Activated gamma-delta T cell treated with anti-CD3 and anti-CD28 coated beads, Interleukin-2, amount 50 U/mL, for 16 hours (primary cell): ENCODE measurements at places on chromosomes 7 and 10.
A peak's percentile ranks its signal among the peaks of the same experiment; 100 is the strongest.

GRCh38 chr7:115906731-115907130 lies 123.8 kb downstream of the TFEC start:
- DNase-seq, result no peak

DNA sequence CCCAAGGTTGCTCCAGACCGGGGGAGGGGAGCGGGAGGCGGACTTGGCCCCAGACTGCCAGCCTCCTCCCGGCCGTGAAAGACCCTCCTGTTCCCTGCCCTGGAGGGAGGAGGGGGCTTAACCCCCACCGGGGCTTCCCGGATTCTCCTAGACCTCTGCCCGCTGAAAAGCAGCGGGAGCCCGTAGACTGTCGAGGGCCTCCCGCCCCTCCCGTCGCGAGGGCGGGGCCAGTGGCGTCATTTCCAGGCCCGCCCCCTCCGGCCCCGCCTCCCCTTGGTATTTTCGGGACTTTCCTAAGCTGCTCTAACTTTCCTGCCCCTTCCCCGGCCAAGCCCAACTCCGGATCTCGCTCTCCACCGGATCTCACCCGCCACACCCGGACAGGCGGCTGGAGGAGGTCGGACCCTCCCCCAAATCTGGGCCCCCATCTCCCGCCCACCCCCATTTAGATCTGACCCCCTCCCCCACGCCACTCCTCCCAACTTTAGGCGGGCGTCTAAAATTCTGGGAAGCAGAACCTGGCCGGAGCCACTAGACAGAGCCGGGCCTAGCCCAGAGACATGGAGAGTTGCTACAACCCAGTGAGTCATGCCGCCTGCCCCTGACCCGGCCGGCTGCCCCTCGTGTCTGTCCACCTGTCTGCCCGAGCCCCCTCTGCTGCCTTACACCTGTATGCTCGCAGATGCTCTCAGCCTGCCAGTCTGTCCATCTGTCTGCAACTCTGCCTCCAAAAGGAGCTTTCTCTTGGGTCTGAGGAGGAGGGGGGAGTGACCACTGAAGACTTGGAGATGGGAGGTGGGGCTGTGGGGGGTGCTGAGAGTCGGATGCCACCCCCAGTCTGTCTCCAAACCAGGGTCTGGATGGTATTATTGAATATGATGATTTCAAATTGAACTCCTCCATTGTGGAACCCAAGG lies at the start of gene NFKB2:
NFKB2 (plus strand) TSS at position 306 of the 917 bp plus-strand sequence; CDS start at position 561, 255 bp downstream.
- DNase-seq, result peak; percentile 89

DNA sequence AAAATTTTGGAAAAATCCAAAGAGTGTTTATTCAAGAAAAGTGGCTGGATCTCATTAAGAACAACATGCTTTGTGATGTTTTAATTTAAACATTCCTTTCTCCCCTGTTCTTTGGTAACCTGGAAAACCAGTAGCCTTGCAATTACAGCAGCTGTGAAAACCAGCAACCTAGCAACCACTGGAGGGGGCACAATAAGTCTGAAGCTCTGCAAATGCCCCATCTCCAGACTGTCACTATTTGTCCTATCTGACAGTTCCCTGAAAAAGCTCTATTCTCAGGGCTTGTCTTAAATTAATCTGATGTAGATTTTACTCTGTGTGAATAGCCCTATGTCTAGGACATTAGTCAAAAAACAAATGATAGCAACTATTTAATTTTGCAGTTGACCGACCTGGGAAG lies 137.6 kb upstream of the THSD7A start:
- no peak for DNase-seq

DNA sequence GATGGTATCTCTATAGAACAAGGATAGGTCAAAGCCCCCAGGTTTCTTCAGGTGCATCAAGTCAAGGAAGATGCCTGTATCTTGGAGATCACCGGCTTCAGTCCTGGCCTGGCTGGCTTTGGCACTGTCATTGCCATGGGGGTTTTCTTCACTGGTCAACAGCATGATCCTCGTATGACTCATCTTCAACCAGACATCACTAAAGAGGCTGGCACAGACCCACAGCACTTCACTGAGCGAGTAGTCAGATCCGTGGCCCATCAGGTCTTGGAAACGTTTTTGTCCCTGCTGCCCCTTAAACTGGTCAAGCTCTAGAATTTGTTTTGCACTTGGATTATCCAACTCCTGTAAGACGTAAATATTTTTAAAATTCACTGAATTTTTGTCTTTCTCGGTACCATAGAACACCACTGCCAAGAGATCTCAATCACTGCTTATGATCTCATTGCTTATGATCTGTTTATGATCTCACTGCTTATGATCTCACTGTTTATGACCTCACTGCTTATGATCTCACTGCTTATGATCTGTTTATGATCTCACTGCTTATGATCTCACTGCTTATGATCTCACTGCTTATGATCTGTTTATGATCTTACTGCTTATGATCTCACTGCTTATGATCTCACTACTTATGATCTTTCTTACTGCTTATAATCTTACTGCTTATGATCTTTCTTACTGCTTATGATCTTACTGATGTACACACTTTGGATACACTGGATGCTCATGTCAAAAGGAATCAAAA lies 135.2 kb downstream of the CYP26A1 start:
- no peak for DNase-seq

GRCh38 chr10:129605266-129605985 lies 138.4 kb downstream of the MGMT start:
- DNase-seq, result no peak

GRCh38 chr7:43039346-43039745 lies 73.1 kb upstream of the HECW1 start:
- no peak for DNase-seq

DNA sequence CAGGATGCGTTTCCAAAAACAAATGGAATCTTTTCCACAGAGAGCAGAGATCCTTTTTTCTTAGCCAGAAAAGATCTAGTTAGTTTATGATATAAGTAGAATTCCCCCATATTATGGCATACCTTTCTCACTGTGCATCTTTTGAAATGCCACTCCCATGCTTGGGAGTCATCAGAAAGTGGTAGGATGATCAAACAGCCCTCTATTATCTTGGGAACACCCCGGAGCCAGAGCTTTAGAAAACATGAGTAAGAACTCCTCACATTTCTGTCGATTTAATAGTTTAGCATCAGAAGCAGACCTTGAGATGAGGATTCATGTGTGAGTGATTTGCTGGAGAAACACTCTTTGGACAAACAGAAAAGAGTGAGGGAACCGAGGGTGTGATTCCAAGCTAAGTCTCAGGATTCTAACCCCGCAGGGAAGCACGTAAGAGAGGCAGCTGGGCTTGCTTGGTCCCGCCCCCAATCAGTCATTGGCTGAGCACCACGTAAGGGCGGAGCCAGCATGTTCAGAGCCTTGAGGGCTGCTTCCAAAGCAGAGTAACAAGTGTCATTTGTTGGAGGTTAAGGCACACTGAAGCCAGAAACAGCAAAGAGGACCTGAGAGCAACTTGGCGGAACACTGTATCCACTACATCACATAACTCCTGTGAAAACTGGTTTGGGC lies 43.7 kb upstream of the NXPH1 start:
- no peak for DNase-seq
